Prostate gland (tissue), 2 donors: ENCODE measurements at places on chromosomes 1 and 21.

DNA sequence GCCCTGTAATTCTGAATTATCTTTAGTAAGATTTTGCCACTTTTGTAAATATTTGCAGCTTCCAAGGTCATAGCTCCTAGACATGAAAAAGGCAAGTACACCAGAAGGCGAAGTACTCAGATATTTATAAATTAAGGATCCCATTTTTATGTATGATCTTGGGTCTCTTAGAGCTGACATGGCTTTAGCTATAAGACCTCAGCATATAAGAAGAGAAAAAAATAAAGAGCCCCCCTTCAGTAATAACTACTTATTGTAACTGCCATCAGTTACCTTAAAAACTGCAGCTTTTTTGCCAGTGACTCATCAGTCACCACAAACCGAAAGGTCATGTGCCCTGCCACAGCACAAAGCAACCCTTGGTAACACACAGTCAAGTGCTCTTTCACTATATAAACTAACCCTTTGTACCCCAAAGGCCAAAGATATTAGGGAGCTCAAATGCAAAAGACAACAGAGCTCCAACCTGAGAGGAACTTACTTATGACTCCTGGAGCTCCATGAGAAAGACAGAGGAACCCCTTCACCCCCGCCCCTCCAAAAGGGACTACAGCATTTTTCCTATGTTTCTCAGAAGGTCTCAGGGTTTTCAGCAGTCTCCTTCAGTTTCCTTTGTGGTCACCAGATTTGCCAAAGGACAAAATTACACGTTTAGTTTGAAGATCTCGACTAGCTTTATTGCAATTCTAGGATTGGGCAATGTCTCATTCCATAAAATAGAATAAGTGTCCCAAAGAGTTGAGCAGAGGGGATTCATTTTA is 219.8 kb upstream of the DUSP10 start:
- no peak overlapping the region for H3K27ac ChIP-seq
- H3K4me3 ChIP-seq = no peak overlapping the region

GRCh38 chr1:248852481-248853405 is 6.1 kb downstream of the ZNF692 start:
- H3K36me3 ChIP-seq = no peaks in the 10 kb centered on the region
- H3K4me3 ChIP-seq = no peak overlapping the region
- H3K27me3 ChIP-seq = no peaks in the 10 kb centered on the region
- DNase-seq = no peak

DNA sequence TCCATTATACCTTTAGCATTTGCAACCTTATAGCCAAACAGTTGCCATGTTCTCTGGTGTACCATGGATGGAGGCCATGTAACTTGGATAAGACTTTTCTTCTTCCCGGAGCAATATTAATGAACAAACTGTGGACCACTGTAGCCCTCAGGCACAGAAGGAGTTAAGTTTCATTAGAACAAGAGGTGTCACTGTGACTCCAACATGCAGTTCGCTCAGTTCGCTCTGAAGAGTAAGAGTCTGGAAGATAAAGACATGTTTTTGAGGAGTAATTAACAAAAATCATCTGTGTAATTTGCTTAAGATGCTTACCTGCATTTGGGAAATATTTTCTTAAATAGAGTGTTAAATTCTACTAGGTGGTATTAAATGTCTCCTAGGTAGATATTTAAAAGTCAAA is 4.1 kb downstream of the KIF26B start:
- no peak overlapping the region for H3K4me3 ChIP-seq
- H3K27ac ChIP-seq = no peak overlapping the region
- H3K36me3 ChIP-seq = no peaks in the 10 kb centered on the region
- no peak for DNase-seq

- DNase-seq = peak; percentile 93
- no peaks in the 10 kb centered on the region for H3K36me3 ChIP-seq
- H3K4me1 ChIP-seq = peaks cover 7% of the 10 kb centered on the region
These were observed at the start of gene MAN1A2 for GRCh38 chr1:117367046-117368025. TSS of gene MAN1A2 (plus strand) at chr1:117367449. CDS start at chr1:117368184, 735 bp downstream.

DNA sequence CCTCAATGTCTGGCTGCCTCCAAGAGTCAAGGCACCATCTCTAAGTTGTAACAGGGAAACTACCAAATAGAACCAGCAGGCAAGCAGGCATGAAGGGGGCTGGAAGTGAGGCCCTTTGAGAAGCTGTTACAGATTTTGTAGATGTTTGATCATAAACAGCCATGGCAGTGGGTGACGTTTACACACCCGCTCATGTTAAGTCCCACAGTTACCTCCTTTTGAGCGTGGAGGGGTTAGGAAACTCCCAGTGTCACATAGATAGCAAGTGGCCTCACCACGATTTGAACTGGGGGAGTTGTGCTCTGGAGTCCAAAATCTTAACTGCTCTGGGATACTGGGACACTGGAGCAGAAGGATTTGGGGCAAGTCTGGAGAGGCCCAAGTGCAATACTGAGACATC is 192.4 kb downstream of the HIVEP3 start:
- H3K4me1 ChIP-seq = no peaks in the 10 kb centered on the region
- H3K27me3 ChIP-seq = no peaks in the 10 kb centered on the region
- H3K36me3 ChIP-seq = no peaks in the 10 kb centered on the region

- no peaks in the 10 kb centered on the region for H3K4me1 ChIP-seq
- no peak overlapping the region for H3K4me3 ChIP-seq
- no peaks in the 10 kb centered on the region for H3K27me3 ChIP-seq
- H3K27ac ChIP-seq = no peak overlapping the region
These were observed 21.8 kb downstream of the SLC27A3 start for GRCh38 chr1:153796786-153797659.

DNA sequence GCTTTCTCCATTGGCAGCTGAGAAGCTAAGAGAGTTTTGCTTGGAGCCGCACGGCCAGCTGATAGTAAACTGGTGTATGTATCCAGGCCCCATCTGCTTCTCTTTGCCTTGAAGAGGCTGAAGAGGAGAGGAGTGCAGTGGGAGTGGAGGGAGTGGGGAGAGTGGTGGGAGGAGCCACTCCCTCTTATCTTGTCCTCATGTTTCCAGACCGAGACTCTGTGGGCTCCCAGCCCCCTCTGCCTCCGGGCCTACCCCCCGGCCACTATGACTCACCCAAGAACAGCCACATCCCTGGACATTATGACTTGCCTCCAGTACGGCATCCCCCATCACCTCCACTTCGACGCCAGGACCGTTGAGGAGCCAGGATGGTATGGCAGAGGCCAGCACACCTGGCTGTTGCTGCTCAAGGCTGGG is 6.0 kb upstream of the LRRC71 start:
- H3K27me3 ChIP-seq = no peaks in the 10 kb centered on the region
- H3K4me1 ChIP-seq = no peaks in the 10 kb centered on the region
- H3K36me3 ChIP-seq = no peaks in the 10 kb centered on the region
- no peak overlapping the region for H3K27ac ChIP-seq

DNA sequence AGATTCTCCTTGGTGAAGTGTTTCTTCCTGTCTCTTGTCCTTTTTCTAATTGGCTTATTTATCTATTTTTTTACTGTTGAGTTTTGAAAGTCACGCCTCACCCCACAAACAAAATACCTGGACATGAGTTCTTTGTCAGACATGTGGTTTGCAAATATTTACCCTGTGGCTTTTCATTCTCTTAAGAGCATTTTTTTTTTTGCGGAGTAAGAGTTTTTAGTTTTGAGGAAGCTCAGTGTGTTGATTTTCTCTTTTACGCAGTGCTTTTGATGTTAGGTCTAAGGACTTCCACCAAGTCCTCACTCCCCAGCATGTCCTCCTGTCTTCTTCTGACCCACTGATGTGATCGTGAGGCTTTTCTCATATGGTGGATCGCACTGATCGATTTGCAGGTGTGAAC is 7.6 kb downstream of the DFFB start:
- no peak overlapping the region for H3K27ac ChIP-seq
- H3K4me1 ChIP-seq = no peaks in the 10 kb centered on the region
- H3K27me3 ChIP-seq = no peaks in the 10 kb centered on the region

DNA sequence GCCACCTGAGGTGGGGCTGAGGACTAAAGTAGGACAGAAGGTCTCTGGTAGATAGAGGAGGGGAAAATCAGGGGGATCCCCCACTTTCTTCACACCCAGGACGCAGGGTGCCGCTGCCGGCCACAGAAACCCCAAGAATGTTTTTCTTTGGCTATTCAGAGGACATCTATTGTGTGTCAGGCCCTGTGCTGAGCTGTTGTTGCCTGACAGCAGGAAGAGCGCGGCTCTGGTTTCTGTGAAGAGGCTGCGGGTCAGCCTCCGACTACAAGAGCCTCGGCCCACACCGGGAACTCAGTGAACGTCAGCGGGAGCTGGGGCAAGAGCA is 407 bp upstream of the PIGV start:
- no peak for DNase-seq
- no peaks in the 10 kb centered on the region for H3K27me3 ChIP-seq
- H3K36me3 ChIP-seq = no peaks in the 10 kb centered on the region

- peak; percentile 57 for DNase-seq
- H3K36me3 ChIP-seq = no peaks in the 10 kb centered on the region
- H3K4me1 ChIP-seq = no peaks in the 10 kb centered on the region
- H3K27ac ChIP-seq = peak within 1 kb of the TSS; percentile 78
- peak within 1 kb of the TSS; percentile 26 for H3K4me3 ChIP-seq
- no peaks in the 10 kb centered on the region for H3K27me3 ChIP-seq
These were observed at the start of gene PRELP for GRCh38 chr1:203475012-203475981. TSS of gene PRELP (plus strand) at chr1:203475806. CDS start at chr1:203483185, 7,379 bp downstream.

DNA sequence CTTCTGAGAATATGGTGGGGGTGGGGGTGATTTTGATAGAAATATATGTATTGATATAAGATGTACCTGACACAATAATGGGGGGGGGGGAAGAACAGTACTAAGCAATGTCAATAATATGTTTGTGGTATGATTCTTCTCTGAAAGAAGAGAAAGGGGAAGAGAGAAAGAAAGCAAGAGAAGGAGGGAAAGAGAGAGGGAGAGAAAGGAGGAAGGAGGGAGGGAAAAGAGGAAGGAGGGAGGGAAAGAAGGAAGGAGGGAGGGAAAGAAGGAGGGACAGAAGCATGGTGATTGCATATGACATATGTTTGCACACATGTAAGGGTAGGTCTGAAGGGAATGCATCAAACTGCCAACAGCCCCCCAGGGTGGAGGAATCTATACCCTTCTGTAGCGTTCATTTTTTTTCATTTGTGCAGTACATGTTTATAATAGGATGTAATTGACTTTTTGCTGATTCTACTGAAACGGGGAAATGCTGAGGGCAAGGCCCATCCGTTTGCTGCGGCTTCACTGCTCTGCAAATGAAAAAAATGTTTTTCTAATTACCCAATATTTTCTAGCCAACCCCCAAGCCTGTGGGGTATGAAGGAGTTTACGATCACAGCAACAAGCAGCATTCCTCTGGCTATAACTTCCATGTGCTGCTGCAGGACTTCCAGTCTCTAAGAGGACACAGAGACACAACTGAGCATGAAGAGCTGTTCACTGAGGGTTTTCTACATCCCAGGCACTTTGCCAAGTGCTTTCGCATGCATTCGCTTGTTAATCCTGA is 119.3 kb upstream of the ZC3H12A start:
- DNase-seq = no peak
- no peaks in the 10 kb centered on the region for H3K27me3 ChIP-seq

DNA sequence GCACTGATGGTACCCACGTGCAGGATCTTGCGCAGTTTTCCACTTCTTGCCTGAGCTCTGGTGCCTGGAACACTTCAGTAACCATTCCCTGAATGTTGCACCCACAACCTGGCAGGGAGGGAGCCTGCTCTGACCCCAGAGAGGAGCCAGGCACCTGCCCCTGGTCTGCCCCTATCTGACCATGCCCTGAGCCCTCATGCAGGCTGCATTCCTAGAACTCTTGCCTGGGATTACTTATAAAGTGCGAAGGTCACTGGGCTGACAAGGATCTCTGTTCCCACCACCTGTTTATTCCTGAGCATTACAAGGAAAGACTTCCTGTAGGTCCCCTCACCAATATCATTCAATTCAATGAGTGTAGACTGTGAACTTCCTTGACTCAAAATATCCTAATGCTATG is 191.9 kb upstream of the FMN2 start:
- no peaks in the 10 kb centered on the region for H3K36me3 ChIP-seq
- no peaks in the 10 kb centered on the region for H3K4me1 ChIP-seq
- no peak overlapping the region for H3K4me3 ChIP-seq
- DNase-seq = no peak
- H3K27ac ChIP-seq = no peak overlapping the region
- no peaks in the 10 kb centered on the region for H3K27me3 ChIP-seq

DNA sequence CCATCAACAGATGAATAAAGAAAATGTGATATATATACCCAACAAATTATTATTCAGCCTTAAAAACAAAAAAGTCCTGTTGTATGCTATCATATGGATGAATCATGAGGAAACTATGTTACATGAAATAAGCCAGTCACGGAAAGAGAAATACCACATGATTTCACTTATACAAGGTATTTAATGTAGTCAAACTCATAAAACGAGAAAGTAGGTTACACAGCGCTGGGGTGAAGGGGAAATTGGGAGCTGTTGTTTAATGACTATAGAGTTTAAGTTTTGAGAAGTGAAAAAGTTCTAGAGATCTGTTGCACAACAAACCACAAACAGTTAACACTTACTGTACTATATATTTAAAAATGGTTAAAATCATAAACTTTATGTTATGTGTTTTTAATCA is 58.5 kb downstream of the SLC25A24 start:
- no peak overlapping the region for H3K4me3 ChIP-seq
- no peaks in the 10 kb centered on the region for H3K36me3 ChIP-seq
- H3K27me3 ChIP-seq = no peaks in the 10 kb centered on the region
- no peak overlapping the region for H3K27ac ChIP-seq
- DNase-seq = no peak

DNA sequence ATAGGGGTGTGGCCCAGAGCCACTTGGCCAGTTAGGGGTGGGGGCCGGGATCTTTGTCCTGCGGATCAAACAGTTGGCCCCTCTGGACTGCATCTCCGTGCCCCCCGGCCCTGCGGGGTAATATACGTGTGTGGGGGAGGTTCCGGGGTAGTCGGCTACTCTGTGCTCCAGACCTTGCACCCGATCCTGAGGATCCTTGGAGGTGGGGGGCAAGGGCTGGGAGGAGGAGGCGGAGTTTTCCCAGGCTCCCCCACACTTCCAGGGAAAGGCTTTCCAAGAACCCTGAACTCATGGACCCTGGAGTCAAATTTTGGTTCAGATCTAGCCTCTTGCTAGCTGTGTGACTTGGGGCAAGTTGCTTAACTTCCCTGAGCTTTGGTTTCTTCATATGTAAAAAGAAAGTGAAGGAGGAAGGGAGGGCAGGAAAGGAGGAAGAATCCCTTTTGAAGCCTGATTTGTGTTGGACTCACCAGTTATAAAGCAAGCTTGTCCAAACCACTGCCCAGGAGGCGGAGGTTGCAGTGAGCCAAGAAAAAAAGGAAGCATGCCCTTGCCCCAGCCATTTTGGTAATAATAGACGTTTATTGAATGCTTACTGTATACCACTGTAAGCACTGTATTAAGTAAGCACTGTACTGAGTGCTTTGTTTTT is 686 bp downstream of the MIIP start:
- no peak for DNase-seq
- H3K27me3 ChIP-seq = no peaks in the 10 kb centered on the region
- H3K4me3 ChIP-seq = peak overlapping the region; percentile 85
- H3K27ac ChIP-seq = peak overlapping the region; percentile 71
- H3K4me1 ChIP-seq = no peaks in the 10 kb centered on the region

- no peaks in the 10 kb centered on the region for H3K36me3 ChIP-seq
- no peak overlapping the region for H3K4me3 ChIP-seq
- no peak overlapping the region for H3K27ac ChIP-seq
- no peaks in the 10 kb centered on the region for H3K4me1 ChIP-seq
- no peak for DNase-seq
- H3K27me3 ChIP-seq = no peaks in the 10 kb centered on the region
These were observed 49.8 kb downstream of the COLGALT2 start for GRCh38 chr1:183987593-183988318.
